ENCODE measurements at places on chromosomes 4 and X.
A peak's percentile ranks its signal among the peaks of the same experiment; 100 is the strongest.

- no peak for DNase-seq
Observed at GRCh38 chr4:2494992-2495391, 26.1 kb downstream of the RNF4 start.

DNA sequence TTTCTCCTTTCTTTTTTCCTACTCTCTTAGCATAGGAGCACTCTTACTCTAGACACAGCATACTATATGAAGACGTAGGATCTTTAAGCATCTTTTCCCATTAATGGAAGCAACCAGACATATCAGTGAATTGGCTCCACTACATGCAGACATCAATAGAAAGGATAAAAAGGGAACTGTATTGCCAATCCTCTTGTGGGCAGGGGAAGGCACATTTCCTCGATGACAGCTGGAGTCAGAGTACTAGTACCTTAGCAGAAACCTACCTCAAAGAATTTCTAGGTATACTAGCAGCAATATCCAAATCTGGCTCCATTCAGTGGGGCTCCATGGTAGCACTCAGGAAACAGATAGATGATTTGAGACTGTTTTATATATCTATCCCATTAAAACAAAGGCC, 20.1 kb downstream of the CYBB start:
- DNase-seq, result no peak

- no peak for DNase-seq
Observed at GRCh38 chr4:88187766-88188165, 29.3 kb upstream of the ABCG2 start.

- DNase-seq, result no peak
Observed at GRCh38 chr4:121330180-121330665, 50.6 kb downstream of the QRFPR start.

GRCh38 chr4:37455301-37456131, 211.0 kb downstream of the NWD2 start:
- no peak for DNase-seq

DNA sequence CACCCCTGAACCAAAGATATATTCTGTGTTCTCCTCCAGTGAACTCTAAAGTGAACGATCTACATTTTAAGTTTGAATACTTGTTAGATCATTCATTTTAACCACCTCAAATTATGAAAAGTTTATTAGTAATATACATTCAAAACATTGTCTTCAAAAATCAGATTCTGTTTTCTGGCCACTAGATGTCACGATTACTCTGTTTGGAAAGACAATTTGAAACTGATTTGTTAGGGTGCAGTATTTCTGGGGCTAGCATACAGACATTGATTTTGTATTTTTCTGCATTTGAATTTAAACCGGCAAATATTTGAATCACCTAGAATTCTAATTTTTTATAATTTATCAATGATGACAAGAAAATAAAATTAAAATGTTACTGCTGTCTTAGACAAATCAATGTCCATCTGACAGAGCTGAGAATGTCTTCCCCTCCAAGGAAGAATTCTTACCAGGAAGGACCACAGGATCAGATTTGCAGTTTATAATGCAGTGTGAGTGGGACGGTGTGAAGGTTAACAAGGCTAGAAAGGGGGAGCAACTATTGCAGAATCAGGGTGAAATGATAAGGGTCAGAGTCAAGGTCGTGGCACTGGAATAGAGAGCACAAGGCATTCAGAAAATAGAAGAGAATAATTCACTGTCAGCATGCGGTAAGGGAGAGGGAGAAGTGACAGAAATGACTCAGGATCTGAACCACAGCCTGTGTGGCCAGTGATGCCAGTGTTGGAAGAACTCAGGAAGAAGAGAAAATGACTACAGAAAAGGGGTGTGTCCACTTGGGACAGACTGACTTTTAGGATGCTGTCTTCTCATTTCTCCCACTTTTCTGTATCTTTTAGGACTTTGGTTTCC, 91.6 kb downstream of the ANXA10 start:
- no peak for DNase-seq

- DNase-seq, result peak; percentile 63
Observed at GRCh38 chrX:68732906-68733493, 85.5 kb downstream of the STARD8 start.

DNA sequence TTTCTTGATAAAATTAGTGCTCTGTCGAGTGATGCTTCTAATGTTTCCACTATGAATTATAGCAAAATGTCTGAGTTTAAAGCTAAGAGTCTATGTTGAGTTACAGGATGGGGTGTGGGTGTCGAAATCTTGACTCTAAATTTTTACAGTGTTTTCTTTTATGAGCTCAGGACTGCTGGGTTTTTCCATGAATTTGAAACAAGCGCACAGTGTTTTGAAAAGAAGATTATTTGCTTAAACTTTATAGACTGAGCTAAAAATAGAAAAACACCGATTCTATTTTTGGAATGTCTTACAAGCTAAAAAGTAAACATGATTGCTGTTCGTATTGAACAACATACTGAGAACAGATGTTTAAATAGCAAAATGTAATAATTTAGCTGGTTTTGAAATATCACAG, 7.5 kb downstream of the PTTG2 start:
- DNase-seq, result no peak

GRCh38 chr4:41797260-41797659, 48.7 kb upstream of the PHOX2B start:
- no peak for DNase-seq

- DNase-seq, result no peak
Observed at GRCh38 chr4:74379912-74380311, 15.0 kb downstream of the EREG start.

DNA sequence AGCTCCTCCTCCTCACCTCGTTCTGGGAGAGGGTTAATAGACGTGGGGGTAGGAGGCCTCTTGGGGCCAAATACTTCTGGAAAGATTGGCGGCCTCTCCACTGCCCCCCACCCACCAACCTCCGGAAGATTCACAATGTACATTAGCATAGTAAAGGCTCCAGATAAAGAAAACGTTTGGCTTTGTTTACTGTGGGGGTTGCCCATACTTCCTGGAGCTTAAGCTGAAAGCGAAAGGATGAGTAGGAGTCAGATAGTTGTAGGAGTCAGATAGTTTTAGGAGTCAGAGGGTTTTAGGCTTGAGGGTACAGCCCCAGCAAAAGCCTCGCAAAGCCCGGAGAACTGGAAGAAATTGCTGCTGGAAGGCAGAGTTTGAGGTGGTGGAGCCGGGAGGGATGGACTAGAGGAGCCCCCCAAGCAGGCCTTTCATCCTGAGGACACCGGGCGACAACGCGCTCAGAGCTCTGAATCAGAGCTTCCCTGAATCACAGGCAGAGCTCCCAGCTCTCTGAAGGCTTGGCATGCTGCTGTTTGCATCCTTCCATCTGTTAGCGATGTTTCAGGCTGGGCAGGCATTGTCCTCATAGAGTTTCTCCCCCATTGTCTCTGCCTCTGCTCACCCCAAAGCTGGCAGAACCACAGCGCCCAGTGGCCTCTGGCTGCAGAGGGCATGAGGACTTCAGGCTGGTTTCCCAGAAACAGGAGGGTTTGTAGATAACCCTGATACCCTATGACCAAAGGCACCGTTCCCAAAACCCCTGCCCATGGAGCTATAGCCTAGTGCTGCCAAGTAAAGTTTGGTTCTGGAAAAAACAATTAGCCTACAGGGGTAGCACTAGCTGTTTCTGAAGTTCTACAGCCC, 280.7 kb downstream of the BCOR start:
- DNase-seq, result no peak

GRCh38 chr4:8101213-8102075, 57.2 kb downstream of the ABLIM2 start:
- peak; percentile 64 for DNase-seq

DNA sequence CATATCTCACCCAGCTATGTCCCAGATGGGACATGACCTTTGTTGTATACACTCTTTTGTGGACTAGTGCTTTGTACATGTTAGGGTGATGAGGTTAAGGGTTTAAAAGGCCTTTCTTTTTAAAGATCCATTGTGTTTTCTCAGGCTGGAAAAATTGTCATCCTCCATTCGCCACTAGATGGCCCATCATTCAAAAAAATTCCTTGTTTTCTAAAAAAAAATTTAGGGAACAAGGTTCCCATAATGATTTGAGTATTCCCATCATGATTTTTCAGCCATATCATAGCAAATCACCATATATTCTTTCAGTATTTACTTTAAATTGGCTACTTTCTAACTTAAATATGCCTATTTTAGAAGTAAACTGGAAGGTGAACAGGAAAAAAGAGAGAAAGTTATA, 91.9 kb upstream of the TMEM164 start:
- DNase-seq, result no peak

DNA sequence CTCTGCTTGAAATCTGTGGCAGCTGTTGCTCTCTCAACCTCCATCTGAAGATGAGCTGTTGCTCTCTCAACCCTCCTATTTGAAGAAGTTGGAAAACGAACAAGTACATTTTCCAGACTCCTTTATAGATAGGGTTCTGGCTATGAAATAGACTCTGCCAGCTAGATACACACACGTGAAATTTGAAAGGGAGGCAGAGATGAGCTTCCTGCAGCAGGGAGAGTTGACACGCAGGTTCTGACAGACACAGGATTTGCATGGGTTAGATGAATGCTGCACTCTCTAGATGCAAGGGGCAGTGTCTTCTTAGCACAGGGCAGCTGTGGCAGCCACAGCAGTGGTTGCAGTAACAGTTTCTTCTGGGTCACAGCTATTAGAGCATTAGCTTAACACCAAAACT, 8.0 kb upstream of the PYURF start:
- no peak for DNase-seq

GRCh38 chr4:115165503-115165902, 52.1 kb upstream of the NDST4 start:
- no peak for DNase-seq

DNA sequence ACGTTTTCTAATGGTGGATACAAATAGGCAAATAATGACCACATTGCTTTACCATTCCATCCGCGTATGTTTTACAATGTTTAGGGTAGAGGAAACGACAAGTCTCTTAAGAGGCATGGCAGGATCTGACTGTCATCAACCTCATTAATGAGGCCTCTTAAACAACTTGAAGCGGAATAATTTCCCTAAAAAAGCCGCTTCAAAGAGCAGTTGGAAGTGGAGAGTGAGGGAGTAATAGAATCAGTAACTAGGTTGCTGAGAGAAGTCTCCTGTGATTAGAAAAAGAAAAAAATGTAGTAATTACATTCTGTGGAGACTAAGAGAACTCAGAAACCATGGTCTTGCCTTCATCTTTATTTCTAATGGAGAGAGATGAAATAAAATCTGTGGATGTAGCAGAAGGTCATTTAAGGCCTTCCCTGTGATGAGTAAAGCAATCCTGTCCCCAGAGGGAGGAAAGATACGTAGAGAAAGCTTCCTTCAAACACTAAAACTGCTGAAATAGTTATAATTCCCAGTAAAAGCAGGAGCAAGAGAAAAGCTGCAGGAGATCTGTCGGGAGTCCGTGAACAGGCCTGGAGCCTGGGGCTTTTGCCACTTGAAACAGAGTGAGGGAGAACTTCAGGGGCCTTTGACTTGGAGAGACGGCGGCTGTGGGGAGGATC, 11.1 kb upstream of the SEPSECS start:
- DNase-seq, result no peak

DNA sequence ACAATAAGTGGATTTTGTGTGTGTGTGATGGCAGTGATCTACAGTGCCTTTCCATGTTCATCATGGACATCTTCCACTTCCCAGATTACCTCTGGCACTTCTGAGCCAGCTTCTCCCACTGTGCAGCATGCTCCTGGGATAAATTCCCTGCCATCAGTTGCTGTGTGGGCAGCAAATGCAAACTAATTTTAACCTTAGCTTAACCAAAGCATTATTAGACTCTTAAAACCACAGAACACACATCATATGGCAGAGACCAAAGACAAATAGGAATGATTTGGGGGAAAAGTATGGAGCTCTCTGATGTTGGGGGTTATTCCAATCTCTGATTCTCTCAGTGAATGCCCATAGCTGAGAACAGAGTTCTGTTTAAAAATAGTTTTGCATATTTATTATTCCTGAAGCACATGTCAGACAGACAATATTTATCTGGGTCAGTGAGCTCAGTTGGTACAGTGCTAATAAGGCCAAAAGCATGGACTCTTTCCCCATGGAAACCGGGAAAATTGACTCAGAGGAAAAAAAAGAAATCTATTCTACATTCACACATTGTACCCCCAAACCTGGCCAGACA, 567.4 kb downstream of the IQCM start:
- DNase-seq, result no peak

- no peak for DNase-seq
Observed at GRCh38 chr4:173414456-173414855, 15.5 kb upstream of the SCRG1 start.

- peak; percentile 39 for DNase-seq
Observed at GRCh38 chr4:15920723-15921591, 17.6 kb downstream of the FGFBP1 start.

DNA sequence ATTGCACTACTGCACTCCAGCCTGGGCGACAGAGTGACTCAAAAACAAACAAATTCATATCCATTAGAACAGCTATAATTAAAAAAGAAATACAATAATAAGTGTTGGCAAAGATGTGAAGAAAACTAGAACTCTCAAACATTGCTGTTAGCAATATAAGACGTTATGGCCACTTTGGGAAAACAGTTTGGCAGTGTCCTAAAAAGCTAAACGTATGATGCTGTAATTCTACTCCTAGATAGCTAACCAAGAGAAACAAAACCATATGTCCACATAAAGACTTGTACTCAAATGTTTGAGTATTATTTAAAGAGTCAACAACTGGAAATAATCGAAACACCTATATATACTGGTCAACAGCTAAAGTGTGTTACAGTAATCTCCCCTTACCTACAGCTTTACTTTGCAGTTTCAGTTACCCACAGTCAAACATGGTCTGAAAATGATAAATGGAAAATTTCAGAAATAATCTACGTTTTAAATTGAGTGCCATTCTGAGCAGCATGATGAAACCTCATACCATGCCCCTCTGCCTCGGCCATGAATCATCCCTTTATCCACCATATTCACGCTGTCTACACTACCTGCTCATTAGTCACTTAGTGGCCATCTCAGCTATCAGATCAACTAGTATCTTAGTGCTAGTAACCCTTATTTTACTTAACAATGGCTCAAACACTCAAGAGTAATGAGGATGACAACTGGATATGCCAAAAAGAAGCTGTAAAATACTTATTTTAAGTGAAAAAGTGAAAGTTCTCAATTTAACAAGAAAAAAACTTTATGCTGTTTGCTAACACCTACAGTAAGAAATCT, 4.9 kb downstream of the ELF2 start:
- peak; percentile 44 for DNase-seq

GRCh38 chr4:137705171-137705783, 173.0 kb upstream of the PCDH18 start:
- no peak for DNase-seq

GRCh38 chrX:14010566-14010965, 19.1 kb downstream of the GEMIN8 start:
- DNase-seq, result no peak

DNA sequence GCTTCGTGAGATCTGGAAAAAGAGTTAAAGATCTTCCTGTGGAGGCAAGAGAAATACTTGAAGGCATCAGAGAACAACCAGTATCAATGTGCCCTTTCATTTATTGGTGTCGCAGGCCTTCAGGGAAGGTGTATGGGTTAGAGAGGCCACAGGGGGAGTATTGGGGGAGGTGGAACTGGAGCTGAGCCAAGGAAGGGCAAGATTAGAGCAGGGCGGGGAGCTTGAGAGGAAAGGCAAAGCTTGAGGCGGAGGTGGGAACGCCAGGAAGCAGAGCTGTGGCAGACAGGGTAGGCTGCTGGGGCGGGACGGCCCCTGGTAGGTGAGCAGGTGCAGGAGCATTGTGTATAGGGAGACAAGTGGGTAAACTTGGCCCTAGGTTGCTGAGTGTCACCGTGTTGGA, 329.9 kb downstream of the ARHGAP10 start:
- DNase-seq, result no peak

Data from femur (tissue), 1 donor.